ENCODE measurements at places on chromosomes 1 and 21.

- no peak for DNase-seq
Measured at GRCh38 chr1:25004355-25004754, 74.3 kb upstream of the RUNX3 start.

DNA sequence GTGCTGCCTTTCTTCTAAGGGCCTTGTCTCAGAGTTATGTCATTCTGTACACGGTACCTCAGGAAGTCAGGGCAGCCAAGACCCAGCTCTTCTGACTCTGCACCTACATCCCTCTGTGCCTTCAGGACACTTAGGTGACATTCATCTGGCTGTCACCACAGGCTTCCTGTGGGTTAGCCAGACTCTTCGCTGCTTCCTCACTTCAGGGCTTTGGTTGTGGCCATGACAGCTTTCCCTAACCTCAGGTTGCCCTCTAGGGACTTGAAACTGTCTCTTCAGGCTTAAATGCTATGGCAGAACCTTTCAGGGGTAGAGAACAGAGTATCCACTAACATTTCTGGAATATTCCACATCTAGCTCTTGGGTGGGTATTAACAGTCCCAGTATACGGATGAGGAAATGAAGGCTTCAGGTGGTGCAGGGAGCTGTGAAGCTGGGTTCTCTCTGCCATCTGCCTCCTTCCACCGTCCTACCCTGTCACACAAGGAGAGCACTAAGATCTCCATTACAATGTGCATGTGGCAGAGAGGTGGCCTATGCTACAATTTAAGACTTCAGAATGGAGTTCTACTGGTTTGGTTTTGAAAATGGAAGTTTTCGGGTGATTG is 9.9 kb downstream of the TSSK3 start:
- DNase-seq = no peak

DNA sequence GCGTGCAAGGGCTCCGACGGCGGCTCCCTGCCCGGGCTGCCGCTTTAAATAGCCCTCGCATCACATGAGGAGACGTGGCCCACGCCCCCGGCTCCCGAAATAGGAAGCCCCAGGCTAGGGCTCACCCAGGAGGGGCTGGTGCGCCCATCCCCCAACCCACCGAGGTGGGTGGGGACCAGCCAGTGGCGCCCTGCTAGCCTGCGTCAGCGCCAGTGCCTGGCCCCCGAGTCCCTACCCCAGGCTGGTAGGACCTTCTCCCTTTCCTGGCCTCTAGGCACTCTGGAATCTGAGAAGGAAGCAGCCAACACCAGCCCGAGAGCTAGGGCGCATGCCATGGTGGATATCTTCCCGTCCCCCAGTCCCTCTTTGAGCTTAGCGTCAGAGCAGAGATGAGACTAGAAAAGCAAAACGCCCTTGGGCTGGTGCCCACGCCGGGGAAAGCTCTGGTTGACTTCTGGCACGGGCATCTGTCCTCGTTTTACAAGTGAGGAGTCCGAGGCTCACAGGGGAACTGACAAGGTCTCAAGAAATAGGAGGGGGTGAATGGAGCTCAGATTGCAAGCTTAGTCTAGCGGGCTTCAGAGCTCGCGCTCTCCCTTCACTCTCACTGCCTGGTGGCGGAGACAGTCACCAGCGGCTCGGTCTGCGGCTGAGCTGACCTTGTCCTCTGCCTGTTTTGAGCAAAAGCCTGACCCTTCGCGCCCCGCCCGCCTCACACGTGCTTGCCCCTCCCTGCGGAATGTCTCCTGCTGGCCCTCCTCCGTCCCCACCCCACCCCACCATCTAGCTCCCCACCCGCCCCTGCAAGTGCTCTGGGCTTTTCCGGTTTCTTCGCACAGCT is at the start of gene FABP3:
TSS of gene FABP3 (minus strand) at position 21 of the 841 bp plus-strand sequence. CDS start 62 bp downstream, outside the sequence.
- peak; percentile 58 for DNase-seq

GRCh38 chr1:41809692-41810091 is 109.0 kb downstream of the HIVEP3 start:
- no peak for DNase-seq

DNA sequence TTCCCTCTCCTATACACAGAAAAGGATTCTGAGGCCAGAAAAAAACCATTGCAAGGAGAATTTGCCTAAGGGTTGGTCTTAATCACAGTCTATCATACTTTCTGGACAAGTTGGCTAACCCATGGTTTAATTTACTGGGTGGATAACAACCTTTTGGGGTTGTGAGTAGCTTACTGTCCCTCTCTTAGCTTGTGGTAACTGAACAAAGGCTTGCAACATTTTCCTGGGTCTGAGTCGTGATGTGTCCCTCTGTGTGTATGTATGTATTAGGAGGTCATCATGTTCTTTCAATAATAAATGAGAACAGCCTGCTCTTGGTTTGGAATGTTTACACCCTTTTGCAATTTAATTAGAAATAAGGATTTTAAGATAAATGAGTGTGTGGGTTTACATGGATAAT is 36.7 kb downstream of the PAPPA2 start:
- no peak for DNase-seq

GRCh38 chr1:208803011-208803811 is 559.0 kb upstream of the PLXNA2 start:
- DNase-seq = no peak

DNA sequence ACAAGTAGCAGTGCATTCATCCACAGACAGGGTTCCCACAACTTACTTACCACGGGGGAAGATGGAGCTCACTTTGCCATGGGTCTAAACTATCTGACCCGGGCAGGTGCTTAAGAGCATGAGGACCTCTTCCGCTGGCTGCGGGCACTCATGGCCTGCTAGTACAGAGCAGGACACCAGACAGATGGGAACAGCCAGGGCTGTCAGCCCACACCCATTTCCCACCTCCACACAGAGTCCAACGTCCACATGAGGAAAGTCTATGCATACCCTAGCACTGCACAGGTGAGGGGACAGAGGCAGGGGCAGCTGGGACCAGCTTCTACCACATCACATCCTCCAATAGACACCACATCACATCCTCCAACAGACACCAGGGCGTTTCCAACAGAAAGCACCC is 35.8 kb upstream of the PRDM15 start:
- DNase-seq = no peak

DNA sequence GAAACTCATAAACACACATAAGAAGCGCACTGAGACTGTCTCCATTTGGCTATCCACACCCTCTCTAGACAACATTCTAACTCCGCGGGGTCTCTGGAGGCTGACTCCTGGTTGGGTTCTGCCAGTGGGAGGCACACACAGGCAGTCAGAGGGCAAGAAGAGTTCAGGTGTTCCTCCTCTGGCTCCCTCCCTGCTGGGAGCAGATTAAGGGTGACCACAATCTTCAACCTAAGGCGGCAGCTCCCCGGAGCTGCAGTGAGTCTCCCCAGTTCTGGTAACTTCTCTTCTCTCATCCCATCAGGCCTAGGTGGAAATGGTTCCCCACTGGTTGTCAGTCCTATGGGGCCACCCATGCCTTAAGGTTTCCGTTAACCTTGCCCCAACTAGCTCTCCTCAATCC is 7.4 kb upstream of the TENT5C start:
- no peak for DNase-seq

- DNase-seq = no peak
Measured at GRCh38 chr1:180956028-180956640, 43.4 kb downstream of the KIAA1614 start.

DNA sequence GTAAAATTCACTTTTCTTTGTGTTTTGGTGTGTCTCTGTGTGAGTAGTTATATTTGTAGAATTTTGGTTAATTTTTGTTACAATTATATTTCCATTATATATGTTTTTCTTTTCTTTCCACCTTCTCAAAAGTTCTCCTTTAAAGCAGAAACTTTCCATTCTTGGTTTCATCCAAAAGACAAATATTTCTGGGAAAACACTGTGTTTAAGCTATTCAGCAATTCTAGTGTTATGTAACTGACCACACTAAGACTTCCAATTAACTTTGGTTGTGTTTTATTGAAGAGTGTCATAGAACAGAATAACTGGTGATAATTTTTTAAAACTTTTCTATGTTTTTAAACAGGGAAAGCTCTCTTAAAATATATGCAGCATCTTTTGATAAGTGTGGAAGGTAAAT is 13.6 kb upstream of the RGL1 start:
- no peak for DNase-seq

- no peak for DNase-seq
Measured at GRCh38 chr1:246078126-246078887, 428.8 kb downstream of the SMYD3 start.

DNA sequence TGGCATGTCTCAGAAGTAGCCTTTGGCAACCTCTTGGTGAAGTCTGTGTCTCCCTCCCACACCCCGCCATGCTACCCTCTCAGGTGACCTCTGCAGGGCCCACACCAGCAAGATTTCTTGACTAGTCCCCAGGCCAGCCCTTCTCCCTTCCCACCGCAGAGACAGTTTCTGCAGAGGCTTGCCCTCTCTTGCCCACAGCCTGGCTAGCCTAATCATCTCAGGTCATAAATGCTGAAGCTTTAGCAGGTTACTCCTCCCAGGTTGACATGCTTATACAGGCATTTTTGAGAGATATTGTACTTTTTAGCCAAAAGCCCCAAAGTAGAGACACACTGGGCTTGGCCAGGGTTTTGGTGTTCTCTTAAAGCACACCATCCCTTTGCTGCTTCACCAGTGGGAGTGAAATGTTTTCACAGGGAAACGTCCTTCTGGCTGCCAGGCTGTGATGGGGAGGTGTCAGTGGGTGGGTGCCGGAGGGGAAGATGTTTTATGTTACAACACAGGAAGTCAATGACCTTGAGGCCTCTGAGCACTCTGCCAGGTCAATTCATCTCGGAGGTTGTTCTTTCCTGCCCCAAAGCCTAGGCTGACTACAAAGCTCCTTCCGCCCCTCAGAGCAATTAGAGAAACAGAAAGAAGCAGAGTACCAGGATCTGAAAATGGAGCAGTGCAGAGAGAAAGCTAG is 58.5 kb downstream of the STYXL2 start:
- no peak for DNase-seq

DNA sequence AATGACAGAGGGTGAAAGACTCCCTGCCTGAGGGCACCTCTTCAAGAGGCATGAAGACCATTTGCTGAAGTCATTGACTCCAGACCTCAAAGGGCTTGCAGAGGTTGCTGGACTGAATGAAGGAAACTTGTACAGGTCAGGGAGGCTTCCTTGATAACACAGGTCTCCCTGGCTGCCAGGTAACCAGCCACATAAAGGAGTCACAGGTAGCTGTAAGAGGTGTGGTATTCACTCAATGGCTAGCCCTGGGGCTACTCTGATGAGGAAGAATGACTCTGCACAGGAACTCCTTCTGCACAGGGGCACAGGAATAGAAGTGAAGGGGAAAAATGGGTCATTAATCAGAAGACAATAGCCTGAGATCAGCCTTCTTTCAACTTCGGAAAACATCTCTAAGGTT is 187.5 kb downstream of the LMX1A start:
- DNase-seq = no peak

DNA sequence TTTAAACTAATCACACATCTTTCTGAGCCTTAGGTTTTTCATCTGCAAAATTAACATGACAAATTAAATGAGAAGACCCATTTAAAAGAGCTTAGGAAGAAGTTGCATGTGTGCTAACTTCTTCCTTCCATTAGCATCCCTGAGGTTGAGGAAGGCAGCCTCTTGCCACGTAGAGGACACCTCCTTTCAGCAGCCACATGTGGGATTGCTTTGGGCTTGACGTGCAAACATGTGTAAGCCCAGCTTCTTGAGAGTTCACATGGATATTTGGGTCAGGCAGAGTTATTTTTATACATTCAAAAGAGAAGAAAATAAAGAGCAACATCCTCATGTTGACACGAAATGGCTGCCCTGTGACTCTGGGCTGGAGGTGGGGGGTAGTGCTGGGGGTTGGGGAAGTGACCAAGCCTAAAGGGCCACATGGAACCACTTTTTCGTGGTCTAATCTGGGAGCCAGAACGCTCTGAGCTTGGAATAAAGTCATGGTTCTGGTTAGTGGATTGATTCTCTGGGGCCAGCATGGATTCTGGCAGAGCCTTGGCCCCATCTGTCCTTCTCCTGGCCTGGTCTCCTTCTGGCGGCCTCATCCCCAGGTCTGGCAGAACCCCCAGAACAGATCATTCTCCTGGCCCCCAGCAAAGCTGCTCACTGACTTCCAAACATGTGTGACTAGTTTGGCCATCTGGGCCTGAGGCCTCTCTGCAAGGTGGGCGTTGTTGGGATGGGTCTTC is 137.1 kb upstream of the USP24 start:
- no peak for DNase-seq

DNA sequence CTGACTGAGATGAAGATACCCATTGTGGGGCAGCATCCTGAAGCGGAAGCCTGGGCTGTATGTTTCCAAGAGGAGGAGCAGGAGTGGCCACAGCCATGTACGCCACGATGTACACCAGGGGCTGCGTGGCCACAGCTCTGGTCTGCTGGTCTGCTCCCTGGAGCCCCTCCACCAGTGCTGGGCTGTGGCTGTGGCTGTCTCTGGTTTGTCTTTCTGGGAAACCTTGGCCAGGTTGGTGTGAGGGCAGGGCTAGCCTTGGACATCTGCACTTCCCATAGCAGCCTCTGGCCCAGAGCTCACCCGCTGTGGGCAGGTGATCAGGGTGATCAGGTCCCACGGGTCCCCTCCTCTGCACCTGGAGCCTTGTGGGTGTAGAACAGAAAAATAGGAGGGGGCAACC is 2.6 kb downstream of the MIB2 start:
- no peak for DNase-seq

DNA sequence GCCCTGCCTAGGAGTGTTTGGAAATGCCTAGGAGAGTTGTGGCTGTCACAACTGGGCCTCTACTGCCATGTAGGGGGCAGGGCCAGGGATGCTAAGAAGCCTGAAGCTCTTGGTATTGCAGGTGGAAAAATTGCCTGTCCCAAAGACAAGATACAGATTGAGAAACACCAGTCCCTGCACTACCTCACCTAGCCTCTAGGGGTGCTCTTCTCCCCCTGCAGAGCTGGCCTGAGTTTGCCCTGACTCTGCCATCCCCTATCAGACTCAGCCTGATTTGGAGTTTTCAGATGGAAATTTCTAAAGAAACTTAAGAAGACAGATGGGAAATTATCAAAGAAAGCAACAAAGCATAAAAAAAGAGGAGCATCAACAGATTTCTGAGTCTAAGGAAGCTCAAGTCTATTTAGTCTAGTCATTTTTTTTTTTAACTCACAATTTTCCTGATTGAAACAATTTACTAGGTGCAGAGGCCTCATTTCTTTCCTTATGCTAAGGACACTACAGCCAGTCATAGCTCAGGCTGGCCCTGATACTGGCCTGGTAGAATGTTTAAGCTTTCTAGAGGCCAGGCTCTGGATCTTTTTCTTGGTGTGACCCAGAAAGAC is 61.4 kb upstream of the LRRN2 start:
- DNase-seq = no peak

- no peak for DNase-seq
Measured at GRCh38 chr1:118928739-118929554, 59.2 kb downstream of the TBX15 start.

DNA sequence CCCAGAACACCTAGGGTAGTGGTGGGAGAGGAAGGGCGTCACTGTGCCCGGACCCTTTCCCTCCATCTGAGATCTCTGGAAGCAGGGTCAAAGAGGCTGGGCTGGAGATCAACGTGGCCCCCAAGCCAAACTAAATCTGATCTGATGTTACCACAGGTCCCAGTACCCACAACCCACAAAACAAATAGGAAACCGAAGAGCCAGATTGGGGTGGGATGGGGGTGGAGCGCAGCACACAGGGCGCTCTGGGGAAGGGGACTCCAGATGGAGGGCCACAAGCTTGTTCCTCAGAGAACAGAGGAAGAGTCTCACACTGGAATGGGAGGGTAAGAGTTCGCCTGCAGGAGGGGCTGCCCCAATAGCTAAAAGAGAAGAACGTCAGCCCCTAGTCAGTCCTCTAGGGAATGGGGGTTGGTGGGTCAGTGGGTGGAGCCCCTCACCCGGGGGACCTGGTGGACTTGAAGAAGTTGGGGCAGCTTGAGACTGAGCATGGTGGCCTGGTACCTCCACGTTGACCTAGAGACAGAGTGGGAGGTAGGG is 1.5 kb downstream of the PAQR6 start:
- no peak for DNase-seq
